ENCODE measurements at places on chromosomes 6 and 20. TPM values are rescaled to one million over a fixed set of nuclear protein-coding genes. Genes with fewer than 3 reads are reported as not detected.
A peak's percentile ranks its signal among the peaks of the same experiment; 100 is the strongest.

The GPX5 gene
- total RNA-seq: not detected

The SIRPB2 gene
- not detected for total RNA-seq

The MYLK4 gene
- 0.07 TPM for total RNA-seq

DNA sequence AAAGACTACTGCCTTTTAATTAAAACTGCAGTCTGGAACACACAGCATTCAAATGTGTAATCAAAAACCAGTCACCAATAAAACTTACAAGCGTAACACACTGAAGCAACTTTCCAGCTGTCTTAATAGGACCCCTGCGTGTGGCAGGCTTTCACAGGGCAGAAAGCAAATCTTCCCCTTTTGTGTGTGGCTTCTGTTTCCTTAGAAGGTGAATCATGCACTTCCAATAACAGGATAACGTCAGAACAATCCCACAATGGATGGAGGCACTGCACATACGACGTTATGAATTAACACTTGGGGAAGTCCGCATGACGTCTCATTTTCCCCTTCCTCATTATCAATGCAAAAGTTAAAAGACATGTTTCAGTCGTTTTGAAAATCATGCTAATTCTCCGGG lies 44.8 kb downstream of the INSM1 start:
- DNase-seq: peak; percentile 66

DNA sequence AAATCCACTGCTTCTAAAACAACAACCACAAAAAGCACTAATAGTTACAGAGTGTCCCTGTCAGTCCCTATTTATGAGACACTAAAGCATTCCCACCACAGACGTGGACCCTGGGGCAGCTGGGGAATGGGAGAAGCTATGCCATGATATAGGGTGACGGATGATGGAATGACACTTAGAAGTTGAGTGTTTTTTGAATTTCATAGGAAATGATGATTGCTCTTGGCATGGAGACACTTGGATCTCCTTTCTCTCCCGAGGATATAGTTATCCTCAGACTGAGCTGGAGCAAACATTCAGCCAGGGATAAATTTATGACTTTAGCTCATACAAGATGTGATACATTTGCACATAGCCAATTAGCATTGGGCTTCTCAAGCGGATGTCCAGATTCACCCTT lies 151.2 kb downstream of the EDN3 start:
- no peak for DNase-seq

DNA sequence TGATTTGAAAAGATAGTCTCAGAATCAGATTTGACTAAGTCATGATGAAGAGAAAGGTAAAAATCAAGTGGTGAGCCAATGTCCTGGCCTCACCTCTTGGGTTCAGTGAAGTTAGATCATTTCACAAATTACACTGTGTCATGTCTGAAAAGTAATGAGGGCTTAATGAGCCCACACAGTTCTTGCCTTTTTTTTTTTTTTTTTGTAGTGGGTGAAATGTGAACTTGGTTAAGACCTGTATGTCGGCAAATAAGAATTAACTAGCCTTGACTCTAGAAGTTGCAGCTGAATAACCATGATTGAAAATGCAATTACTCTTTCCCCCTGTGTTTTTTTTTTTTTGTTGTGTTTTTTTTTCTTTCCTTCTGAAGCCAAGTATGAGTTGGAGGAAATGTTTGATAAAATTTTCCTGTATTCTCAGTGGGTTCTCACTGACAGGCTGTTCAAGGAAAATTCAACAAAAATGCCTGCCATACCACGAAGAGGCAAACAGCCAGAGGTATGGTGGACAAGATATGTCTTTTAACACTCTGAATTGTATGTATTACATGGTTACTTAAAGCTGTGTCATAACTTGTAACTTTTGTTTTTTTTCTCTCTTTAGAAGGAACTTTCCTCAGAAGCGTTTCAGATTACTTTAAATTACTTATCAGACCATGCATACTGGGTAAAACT lies 135.2 kb upstream of the MLIP start:
- DNase-seq: no peak

- peak; percentile 62 for DNase-seq
Observed at GRCh38 chr6:155493694-155494143, 38.1 kb upstream of the NOX3 start.

- DNase-seq: no peak
Observed at GRCh38 chr6:154479771-154480639, 30.5 kb downstream of the CNKSR3 start.

DNA sequence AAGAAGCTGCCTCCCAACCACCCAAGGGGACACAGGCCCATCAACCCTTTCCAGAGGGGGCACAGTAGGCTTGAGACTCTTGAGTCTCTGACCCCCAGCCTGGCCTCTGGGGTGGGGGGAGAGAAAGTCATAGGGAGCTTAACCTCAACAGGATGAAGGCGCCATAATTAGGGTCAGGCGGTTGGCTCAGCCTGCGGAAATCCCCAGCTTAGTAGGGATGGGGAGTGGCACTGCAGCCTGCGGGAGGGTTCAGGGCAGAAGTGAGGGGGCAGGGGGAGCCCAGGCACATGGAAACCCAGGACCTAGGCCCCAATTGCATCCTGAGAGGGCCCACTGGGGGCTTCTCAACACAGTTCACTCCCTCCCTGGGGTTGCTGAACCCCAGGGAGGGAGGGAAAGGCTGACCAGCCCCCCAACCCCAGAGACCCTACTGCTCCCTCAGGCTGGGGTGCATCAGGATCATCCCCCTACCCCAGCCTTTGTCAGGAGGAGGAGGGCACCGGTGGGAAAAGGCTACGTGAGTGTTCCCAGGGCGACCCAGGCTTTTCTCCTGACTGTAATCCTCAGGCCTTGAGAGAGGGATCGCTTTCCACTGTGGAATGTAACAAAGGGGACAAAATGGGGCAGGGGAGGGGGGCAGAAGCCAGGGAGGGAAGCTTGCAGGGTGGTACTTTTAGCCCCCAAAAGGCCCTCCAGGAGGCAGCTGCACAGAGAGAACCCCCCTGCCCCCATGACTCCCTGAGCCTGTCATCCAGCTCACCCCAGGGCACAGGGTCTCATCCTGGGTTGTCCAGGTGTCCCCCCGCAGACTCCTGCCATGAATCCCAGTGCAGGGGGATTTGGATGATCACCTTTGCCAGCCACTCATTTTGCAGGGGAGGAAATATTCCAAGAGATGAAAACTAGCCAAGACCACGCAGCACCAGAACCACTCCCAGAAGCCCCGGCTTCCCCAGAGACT lies 46.4 kb downstream of the MRPL14 start:
- no peak for DNase-seq

Data from activated CD4-positive, alpha-beta memory T cell treated with anti-CD3 and anti-CD28 coated beads for 36 hours (primary cell).